Upper lobe of right lung (tissue), 1 donor: ENCODE measurements at places on chromosomes 2 and 18.

GRCh38 chr2:130726614-130727180 is 2.2 kb upstream of the GPR148 start:
- H3K27me3 ChIP-seq: no peaks in the 10 kb centered on the region
- peak overlapping the region; percentile 65 for H3K27ac ChIP-seq
- no peak for DNase-seq
- peaks cover 13% of the 10 kb centered on the region for H3K4me1 ChIP-seq

DNA sequence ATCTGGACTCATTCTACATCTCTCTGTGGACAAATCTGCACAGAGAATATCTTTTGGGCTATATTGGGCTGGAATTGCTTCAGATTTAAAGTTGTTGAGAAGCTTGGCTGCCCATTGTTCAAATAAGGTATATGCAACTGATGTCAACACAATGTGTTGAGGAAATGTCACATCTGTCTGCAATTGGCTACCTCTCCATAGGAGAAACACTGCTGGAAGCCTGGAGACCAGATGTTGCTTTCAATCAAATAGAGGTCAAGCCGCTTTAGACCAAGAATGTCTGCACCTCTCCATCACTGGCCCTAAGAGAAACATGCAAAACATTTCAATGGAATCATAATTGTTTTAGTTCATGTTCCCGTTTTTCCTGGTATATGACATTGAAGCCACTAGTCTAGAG is 720.2 kb downstream of the SLC4A3 start:
- H3K27me3 ChIP-seq: no peaks in the 10 kb centered on the region
- no peaks in the 10 kb centered on the region for H3K36me3 ChIP-seq
- H3K27ac ChIP-seq: no peak overlapping the region
- no peak overlapping the region for H3K4me3 ChIP-seq
- no peak for DNase-seq
- no peaks in the 10 kb centered on the region for H3K4me1 ChIP-seq

DNA sequence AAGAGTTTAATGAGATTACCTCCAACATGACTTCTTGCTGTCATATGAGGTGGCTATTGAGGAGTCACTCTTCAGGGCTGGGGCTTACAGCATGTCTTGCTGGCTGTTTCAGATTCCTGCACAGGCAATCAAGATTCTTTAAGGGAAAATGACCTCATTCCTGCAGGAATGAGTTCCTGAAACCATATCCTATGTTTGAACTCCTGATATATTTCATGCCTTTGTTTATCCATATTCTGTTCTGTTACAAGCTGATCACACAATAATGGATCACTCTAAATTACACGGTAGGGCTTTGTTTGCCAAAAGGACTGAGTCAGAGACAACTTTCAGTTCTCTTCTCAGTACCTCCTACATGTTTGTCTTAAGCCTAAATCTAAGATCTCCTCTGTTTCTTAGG is 879.8 kb upstream of the PIK3C3 start:
- H3K27ac ChIP-seq: no peak overlapping the region
- H3K4me3 ChIP-seq: no peak overlapping the region
- no peaks in the 10 kb centered on the region for H3K27me3 ChIP-seq
- no peak for DNase-seq

DNA sequence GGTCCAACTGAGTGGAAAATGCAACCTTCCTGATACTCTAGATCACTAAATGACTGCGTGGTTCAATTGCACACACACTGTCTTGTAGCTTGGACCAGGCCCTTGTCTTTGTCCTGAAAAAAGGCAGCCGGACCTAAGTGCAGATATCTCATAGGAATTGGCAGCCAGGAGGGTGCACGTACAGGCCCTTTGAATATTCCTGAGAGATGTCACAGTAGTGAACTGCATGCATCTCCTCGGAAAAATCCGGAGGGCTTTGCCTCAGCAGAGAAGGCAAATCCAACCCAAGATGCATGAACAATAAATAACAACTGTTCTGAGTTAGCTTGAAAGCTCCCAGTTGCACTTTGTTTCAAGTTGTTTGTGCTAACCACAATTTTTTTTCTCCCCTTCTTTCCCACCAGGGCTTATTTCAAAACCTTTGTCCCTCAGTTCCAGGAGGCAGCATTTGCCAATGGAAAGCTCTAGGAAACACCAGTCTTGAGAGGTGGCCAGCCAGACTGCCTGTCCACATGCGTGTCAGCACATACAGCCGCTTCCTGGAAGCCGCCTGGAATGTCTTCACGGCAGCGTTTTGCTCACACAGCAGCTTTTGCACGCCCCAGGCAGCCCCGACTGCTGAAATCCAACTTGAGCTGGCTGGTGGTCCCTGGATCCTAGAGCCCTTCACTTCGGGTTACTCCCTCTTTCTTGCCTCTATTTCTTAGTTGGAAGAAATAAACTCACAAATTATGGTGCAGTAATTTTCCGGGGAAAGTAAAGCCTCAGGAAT is 54.4 kb upstream of the FOSL2 start:
- H3K36me3 ChIP-seq: no peaks in the 10 kb centered on the region
- H3K27me3 ChIP-seq: no peaks in the 10 kb centered on the region
- DNase-seq: peak; percentile 62
- H3K4me3 ChIP-seq: no peak overlapping the region
- no peak overlapping the region for H3K27ac ChIP-seq
- peaks cover 24% of the 10 kb centered on the region for H3K4me1 ChIP-seq

DNA sequence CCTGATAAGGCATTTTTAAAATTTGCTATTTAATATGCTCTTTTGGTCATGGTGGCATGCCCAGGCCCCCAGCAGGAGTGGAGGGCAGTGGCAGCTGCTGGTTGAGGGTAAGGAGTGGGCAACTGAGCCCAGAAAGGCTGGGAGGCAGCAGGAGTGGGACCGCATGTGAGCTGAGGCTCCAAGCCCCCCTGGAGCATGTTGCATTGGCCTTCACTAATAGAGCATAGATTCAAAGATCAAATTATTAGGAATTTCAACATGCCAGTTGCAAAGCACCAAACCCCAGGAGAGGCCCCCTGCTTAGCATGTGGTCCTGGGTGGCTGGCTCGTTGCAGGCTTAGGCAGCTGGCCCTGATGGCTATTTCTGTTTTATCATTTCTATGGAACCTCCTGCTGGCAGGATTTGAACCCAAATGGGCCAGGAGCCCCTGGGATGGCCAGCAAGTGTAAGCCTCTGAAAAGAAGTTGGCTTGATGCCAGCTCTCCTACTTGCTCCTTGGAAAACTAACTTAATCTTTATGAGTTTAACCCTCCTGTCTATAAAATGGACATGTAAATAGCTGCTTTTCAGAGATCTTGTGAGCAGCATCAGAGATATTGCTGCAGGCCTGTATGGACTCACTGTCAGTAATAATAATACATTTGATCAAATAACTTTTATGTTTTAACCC is 42.1 kb upstream of the TMEM131 start:
- H3K4me3 ChIP-seq: no peak overlapping the region
- H3K27me3 ChIP-seq: no peaks in the 10 kb centered on the region
- H3K36me3 ChIP-seq: no peaks in the 10 kb centered on the region
- DNase-seq: no peak

- H3K4me1 ChIP-seq: peaks cover 13% of the 10 kb centered on the region
- DNase-seq: no peak
- H3K4me3 ChIP-seq: no peak overlapping the region
- H3K36me3 ChIP-seq: no peaks in the 10 kb centered on the region
Observed at GRCh38 chr2:233380995-233381637, 26.8 kb downstream of the DGKD start.

GRCh38 chr2:191927319-191927867 is 80.5 kb upstream of the CAVIN2 start:
- peak overlapping the region; percentile 45 for H3K27ac ChIP-seq
- peaks cover 23% of the 10 kb centered on the region for H3K4me1 ChIP-seq
- no peak overlapping the region for H3K4me3 ChIP-seq
- no peaks in the 10 kb centered on the region for H3K36me3 ChIP-seq
- H3K27me3 ChIP-seq: no peaks in the 10 kb centered on the region

GRCh38 chr2:86439879-86440630 is 1.1 kb upstream of the KDM3A start:
- H3K4me3 ChIP-seq: peak overlapping the region; percentile 74
- DNase-seq: no peak
- no peaks in the 10 kb centered on the region for H3K27me3 ChIP-seq
- peaks cover 22% of the 10 kb centered on the region for H3K4me1 ChIP-seq
- H3K27ac ChIP-seq: peak overlapping the region; percentile 94

- peaks cover 11% of the 10 kb centered on the region for H3K4me1 ChIP-seq
- H3K4me3 ChIP-seq: peak within 1 kb of the TSS; percentile 54
- no peaks in the 10 kb centered on the region for H3K36me3 ChIP-seq
- peak; percentile 87 for DNase-seq
Observed at GRCh38 chr18:2846636-2847316, at the start of gene EMILIN2. TSS of gene EMILIN2 (plus strand) at chr18:2847006. CDS start at chr18:2847189, 183 bp downstream.

- no peaks in the 10 kb centered on the region for H3K27me3 ChIP-seq
- H3K27ac ChIP-seq: no peak overlapping the region
- peaks cover 9% of the 10 kb centered on the region for H3K4me1 ChIP-seq
- no peaks in the 10 kb centered on the region for H3K36me3 ChIP-seq
Observed at GRCh38 chr2:7034303-7034702, 117.1 kb downstream of the RNF144A start.

- H3K4me3 ChIP-seq: no peak overlapping the region
- no peak for DNase-seq
- no peak overlapping the region for H3K27ac ChIP-seq
- no peaks in the 10 kb centered on the region for H3K4me1 ChIP-seq
- H3K36me3 ChIP-seq: no peaks in the 10 kb centered on the region
Observed at GRCh38 chr2:219726916-219727315, 99.5 kb downstream of the SLC4A3 start.

DNA sequence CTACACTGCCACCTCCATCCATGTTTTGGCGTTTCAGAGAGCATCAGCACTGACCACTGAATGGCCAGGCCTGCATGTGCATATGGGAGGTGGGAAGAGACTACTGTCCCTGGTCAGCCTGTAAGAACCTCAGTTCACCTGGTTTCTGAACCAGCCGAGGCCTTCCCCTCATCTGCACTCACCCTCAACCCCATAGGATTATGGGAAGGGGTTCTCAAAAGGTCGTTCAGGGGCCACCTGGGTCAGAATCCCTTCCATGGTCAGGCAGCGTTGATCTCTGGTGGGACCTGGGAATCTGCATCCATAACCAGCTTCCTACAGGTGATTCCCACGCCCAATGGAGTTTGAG is 36.7 kb downstream of the TET3 start:
- no peak overlapping the region for H3K4me3 ChIP-seq
- H3K36me3 ChIP-seq: no peaks in the 10 kb centered on the region
- no peak for DNase-seq
- no peak overlapping the region for H3K27ac ChIP-seq
- no peaks in the 10 kb centered on the region for H3K27me3 ChIP-seq

DNA sequence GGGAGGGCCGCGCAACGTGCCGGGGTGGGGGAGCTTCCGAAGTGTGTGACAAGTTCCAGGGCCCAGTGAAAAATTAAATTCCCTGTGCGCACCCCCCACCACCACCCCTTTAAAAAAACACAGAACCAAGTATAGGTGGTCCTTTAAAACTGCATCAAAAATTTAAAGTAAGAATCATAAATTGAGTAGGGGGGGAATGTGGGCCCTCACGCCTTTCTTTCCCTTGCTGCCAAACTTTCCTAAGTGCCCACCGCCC is 2.5 kb downstream of the BCL11A start:
- H3K27ac ChIP-seq: no peak overlapping the region
- no peak for DNase-seq
- H3K36me3 ChIP-seq: no peaks in the 10 kb centered on the region
- peaks cover 50% of the 10 kb centered on the region for H3K4me1 ChIP-seq

- no peak overlapping the region for H3K27ac ChIP-seq
- no peak for DNase-seq
Observed at GRCh38 chr2:152054593-152054992, 44.3 kb downstream of the CACNB4 start.

- no peaks in the 10 kb centered on the region for H3K36me3 ChIP-seq
- H3K27ac ChIP-seq: no peak overlapping the region
- H3K27me3 ChIP-seq: no peaks in the 10 kb centered on the region
- DNase-seq: no peak
Observed at GRCh38 chr18:23321996-23322395, 131.1 kb upstream of the RIOK3 start.

DNA sequence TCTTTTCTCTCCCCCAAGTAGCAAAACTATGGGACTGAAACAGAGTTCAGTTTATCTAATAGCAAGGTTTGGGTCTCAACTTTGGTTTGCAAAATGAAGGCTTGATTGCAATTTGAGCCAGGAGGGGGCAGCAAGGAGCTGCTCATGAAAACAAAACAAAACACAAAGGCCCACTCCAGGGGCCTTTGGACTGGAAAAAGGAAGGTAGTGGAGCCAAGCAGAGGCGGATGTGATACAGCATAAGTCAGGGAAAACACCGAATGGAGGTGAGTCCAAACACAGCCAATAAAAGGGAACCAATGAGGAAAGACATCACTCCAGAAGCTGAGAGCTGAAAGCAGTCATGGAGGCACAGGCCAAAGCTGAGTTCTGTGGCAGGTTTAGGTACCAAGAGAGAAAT is 799.7 kb upstream of the ACVR2A start:
- no peaks in the 10 kb centered on the region for H3K36me3 ChIP-seq
- peaks cover 7% of the 10 kb centered on the region for H3K4me1 ChIP-seq
- no peak overlapping the region for H3K4me3 ChIP-seq
- no peak overlapping the region for H3K27ac ChIP-seq
